Stimulated activated CD4-positive, alpha-beta T cell treated with anti-CD3 and anti-CD28 coated beads, Interleukin-15, amount 100 ng/mL, for 1 hour (primary cell): ENCODE measurements at places on chromosomes 12 and 14.

GRCh38 chr14:90572441-90573150 lies 175.8 kb downstream of the CALM1 start:
- DNase-seq, result no peak

DNA sequence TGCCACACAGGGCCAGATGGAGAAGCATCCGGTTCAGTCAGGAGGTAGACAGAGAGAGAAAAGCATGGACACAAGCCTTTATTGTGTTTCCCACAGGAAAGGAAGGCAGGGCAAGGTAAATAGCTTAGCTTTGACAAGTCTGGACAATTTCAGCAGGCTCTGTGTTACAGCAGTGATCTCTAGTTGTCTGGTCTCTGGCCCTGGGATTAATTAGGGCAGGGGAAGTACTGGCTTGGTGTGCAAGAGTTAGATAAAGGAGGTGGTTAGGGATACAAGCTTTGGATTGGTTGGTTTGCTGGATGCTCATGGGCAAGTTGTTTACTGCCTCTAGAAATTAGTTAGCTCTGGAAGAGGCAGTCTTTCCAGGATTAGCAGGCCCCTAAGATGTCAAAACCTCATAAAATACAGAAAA lies 15.1 kb upstream of the NGDN start:
- DNase-seq, result no peak

- no peak for DNase-seq
These were observed 4.5 kb downstream of the DCN start for GRCh38 chr12:91178139-91178561.

DNA sequence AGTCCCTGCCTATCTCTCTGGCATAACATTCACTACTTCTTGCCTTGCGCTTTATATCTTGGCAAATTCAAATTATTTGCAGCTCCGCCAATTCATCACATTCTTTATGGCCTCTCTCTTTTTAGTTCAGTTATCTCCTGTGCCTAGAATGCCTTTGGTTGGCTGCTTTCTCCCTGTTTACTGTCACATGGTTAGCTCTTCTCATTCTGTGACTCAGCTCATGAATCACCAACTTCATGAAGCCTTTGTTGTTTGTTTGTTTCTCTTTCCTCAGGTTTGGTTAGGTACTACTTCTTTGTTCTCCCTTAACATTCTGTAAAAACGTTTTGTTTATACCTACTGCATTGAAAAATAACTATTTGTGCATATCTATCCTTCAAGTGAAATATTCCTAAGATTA lies 376.5 kb upstream of the GARIN6 start:
- no peak for DNase-seq

DNA sequence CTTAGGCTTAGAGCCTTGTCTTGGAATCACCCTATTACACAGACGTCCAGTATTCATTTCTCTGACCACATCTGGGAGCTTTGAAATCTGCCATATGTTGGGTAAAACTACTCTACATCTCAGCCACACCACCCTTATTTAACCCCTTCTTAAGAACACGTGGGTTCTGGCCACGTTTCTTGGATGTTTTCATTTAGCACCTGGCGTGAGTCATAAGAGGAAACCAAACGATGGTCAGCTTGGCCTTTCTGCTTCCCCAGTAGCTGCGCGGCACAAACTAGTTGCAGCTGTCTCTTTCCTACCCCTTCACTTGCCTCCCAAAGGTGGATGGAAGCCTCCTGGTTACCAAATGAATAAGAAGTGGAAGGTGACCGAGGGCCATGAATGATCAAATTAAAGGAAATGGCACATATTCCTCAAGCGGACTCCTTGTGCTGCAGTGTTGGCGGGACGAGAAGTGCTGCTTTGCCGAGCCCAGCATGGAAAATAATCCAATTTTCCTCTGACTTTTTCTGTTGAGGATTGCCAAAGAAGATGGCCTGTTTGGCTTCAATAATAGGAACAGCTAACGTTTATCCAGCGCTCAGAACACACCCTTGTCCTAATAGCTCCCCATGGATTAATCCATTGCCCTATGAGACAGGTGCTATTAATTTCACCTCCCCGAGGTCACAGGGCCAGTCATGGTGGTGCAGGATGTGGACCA lies 154.1 kb downstream of the ZNF664 start:
- DNase-seq, result no peak

DNA sequence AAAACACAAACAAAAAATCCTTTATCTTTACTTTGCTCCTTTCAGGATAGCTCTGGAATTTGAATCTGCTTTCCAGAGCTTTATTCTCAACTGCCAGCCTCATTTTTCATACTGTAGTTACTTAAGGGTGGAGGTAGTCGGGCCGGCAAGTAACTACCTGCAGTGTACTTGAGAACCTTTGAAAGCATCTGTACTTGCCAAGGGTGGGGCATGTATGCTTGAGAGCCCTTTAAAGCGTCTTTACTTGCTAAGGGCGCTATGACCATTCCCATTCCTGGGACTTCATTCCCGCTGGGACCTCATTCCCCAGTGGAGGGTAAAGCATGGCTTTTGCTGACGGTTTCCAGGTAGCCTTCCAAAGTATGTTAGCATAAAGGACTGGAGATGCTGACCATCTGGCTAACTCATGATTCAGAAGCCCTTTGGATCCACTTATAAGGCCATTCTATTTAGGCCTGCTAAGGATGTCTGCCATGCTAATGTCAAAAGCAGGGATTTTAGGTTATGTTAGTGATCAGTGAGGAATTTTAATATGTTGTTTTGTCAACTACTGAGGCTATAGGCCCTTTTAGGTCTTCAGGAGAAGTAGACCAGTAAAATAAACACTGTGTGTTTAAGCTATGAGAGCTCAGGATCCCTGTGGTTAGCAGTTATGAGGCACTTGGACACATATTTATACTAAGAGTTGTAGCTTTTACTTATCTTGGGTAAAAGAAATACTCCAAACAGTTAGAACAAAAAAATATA lies 74.9 kb downstream of the CRADD start:
- no peak for DNase-seq

- DNase-seq, result no peak
These were observed 47.2 kb upstream of the CTDSP2 start for GRCh38 chr12:57893431-57894353.

DNA sequence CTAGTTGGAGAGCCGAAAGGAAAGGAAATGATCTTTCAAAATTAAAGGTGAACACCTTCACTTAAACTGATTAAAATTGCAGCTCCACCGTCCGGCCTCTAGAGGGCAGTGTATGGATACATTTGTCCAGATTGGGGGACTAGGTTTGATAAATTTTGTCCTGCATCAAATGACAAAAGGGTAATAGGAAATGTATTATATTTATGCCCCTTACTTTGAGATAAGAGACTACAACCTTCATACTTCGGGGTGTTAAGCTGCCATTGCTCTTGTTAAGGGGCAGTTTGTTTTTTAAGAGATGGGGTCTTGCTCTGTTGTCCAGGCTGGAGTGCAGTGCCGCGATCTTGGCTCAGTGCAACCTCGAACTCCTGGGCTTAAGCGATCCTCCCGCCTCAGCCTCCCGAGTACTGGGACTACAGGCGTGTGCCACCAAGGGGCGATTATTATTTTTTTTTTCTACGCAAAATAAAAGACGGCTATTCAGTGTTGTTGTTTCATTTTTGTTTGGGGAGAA lies 818 bp upstream of the SUOX start:
- peak; percentile 30 for DNase-seq

- DNase-seq, result no peak
These were observed 25.9 kb upstream of the ESRRB start for GRCh38 chr14:76349993-76350392.

- DNase-seq, result no peak
These were observed 119.4 kb downstream of the KTN1 start for GRCh38 chr14:55699131-55700057.

- DNase-seq, result no peak
These were observed 25.9 kb downstream of the CD9 start for GRCh38 chr12:6226002-6226678.

DNA sequence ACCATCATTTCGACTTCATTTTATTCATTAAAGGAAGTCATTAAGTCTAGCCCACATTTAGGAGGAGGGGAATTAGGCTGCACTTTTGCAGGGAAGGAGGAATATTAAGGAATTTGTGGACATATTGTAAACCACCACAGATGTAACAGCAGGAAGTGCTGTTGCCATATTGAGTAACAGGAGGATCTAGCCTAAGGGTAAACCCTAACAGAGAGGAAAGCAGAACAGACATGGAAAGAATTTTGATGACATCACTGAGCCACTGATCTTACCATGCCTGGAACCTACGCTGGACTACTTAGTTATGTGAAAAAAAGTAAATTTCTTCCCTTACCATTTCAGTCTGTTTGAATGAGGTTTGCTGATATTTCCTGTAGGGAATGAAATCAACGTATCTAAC lies 100.7 kb upstream of the ATF7IP start:
- no peak for DNase-seq

- no peak for DNase-seq
These were observed 8.6 kb downstream of the INF2 start for GRCh38 chr14:104697892-104698583.
